ENCODE measurements at places on chromosomes 11 and 22.

- H3K4me3 ChIP-seq = peak overlapping the region; percentile 64
- no peak for DNase-seq
- H3K27me3 ChIP-seq = peaks cover 67% of the 10 kb centered on the region
- H3K27ac ChIP-seq = no peak overlapping the region
Measured at GRCh38 chr11:115502636-115503082, 1.6 kb downstream of the CADM1 start.

DNA sequence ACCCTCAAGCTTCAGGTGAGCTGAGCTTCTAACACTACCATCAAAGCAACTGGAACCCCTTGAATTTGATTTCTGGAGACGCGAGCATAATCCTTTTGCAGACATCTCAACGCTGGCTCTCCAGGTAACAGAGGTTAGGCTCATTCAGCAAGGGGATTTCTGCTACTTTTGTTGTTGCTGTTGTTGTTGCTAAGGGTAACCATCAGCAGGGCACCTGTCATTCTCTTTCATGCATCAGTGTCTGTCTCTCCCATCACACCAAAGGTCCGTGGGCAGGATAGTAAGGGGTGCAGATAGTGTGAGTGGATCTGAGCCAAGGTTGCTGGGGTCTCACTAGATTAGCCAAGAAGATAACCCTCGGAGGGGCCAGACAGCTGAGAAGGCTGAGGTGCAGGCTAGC, 90.3 kb downstream of the TP53I11 start:
- H3K27me3 ChIP-seq = no peaks in the 10 kb centered on the region
- H3K4me1 ChIP-seq = peaks cover 24% of the 10 kb centered on the region
- DNase-seq = no peak
- H3K36me3 ChIP-seq = no peaks in the 10 kb centered on the region
- H3K27ac ChIP-seq = no peak overlapping the region
- no peak overlapping the region for H3K4me3 ChIP-seq

DNA sequence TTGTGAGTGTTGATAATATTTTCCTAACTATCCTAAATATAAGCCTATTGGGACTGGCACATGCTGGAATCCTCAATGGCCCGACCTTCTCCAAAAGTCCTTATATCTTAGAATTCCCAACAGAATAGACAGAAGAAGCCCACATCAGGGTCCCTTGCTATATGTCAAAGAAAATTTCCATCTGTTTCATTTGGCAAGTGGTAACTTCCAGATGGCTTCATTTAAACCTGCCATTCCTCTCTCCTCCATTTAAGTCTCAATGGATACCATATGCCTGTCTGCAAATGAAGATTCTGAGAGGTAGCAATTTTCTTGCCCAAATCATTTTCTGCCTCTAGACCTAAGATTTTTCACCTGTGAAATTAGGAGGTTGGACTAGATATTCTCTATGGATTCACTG, 73.1 kb upstream of the KCNA4 start:
- no peak overlapping the region for H3K27ac ChIP-seq
- no peaks in the 10 kb centered on the region for H3K36me3 ChIP-seq
- H3K4me3 ChIP-seq = no peak overlapping the region
- no peak for DNase-seq
- no peaks in the 10 kb centered on the region for H3K4me1 ChIP-seq

GRCh38 chr11:6481924-6482275, 599 bp downstream of the TIMM10B start:
- peaks cover 12% of the 10 kb centered on the region for H3K4me1 ChIP-seq
- H3K4me3 ChIP-seq = peak overlapping the region; percentile 95
- no peak for DNase-seq
- H3K27me3 ChIP-seq = no peaks in the 10 kb centered on the region

GRCh38 chr11:32659672-32660071, 76.0 kb downstream of the EIF3M start:
- H3K4me1 ChIP-seq = peaks cover 32% of the 10 kb centered on the region
- peak overlapping the region; percentile 97 for H3K27ac ChIP-seq
- H3K36me3 ChIP-seq = no peaks in the 10 kb centered on the region
- DNase-seq = peak; percentile 15
- H3K4me3 ChIP-seq = peak overlapping the region; percentile 49

DNA sequence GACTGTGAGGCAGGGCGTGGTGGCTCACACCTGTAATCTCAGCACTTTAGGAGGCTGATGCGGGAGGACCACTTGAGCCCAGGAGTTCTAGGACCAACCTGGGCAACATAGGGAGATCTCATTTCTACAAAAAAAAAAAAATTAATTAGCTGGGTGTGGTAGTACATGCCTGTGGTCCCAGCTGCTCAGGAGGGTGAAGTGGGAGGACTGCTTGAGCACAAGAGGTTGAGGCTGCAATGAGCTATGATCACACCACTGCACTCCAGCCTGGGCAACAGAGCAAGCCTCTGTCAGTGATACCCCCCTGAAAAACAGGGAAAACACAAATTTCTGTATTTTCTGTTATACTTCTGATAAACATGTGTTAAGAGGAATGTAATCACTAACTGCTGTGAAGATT, 57.8 kb upstream of the ARHGAP32 start:
- H3K36me3 ChIP-seq = no peaks in the 10 kb centered on the region
- DNase-seq = no peak
- peaks cover 45% of the 10 kb centered on the region for H3K4me1 ChIP-seq
- no peaks in the 10 kb centered on the region for H3K27me3 ChIP-seq
- peak overlapping the region; percentile 41 for H3K27ac ChIP-seq
- no peak overlapping the region for H3K4me3 ChIP-seq

- no peak for DNase-seq
- no peaks in the 10 kb centered on the region for H3K27me3 ChIP-seq
- peaks cover 19% of the 10 kb centered on the region for H3K4me1 ChIP-seq
- H3K27ac ChIP-seq = no peak overlapping the region
- H3K36me3 ChIP-seq = peaks cover 3% of the 10 kb centered on the region
- H3K4me3 ChIP-seq = no peak overlapping the region
Measured at GRCh38 chr11:35802672-35803071, 140.1 kb downstream of the TRIM44 start.

- H3K36me3 ChIP-seq = no peaks in the 10 kb centered on the region
- H3K4me1 ChIP-seq = no peaks in the 10 kb centered on the region
- no peak overlapping the region for H3K4me3 ChIP-seq
- no peaks in the 10 kb centered on the region for H3K27me3 ChIP-seq
- no peak for DNase-seq
Measured at GRCh38 chr22:36743011-36743410, 32.9 kb downstream of the IFT27 start.

- H3K27me3 ChIP-seq = no peaks in the 10 kb centered on the region
- H3K27ac ChIP-seq = no peak overlapping the region
- H3K36me3 ChIP-seq = peaks cover 23% of the 10 kb centered on the region
- no peak overlapping the region for H3K4me3 ChIP-seq
- peaks cover 43% of the 10 kb centered on the region for H3K4me1 ChIP-seq
- no peak for DNase-seq
Measured at GRCh38 chr11:12120031-12121008, 9.9 kb downstream of the MICAL2 start.

- H3K4me1 ChIP-seq = peaks cover 18% of the 10 kb centered on the region
- peak; percentile 84 for DNase-seq
- H3K4me3 ChIP-seq = no peak overlapping the region
- H3K36me3 ChIP-seq = no peaks in the 10 kb centered on the region
- H3K27ac ChIP-seq = no peak overlapping the region
Measured at GRCh38 chr22:32558681-32559355, 84.2 kb downstream of the FBXO7 start.

- no peak overlapping the region for H3K4me3 ChIP-seq
- DNase-seq = no peak
- H3K27me3 ChIP-seq = no peaks in the 10 kb centered on the region
- H3K4me1 ChIP-seq = peaks cover 16% of the 10 kb centered on the region
- H3K27ac ChIP-seq = peak overlapping the region; percentile 43
- H3K36me3 ChIP-seq = no peaks in the 10 kb centered on the region
Measured at GRCh38 chr11:1225386-1226225, 2.7 kb downstream of the MUC5B start.

DNA sequence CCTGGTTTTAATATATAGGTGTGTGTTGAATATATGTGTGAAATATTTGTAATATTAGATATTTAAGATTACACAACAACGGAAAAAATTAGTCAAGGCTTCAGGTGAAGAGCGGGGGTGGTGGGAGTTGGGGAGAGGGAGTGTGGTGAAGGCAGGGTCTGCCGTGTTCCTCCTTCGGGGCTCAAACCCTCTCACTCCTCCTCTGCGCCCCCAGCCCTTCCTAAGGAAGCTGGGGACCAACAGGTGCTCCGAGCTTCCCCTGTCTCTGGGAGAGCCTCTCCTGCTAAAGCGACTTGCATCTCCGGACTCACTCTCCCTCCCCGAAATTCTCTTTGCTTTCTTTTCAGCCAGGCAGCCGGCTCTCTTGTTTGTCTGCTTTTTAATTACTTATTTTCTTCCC, 960 bp upstream of the CADM1 start:
- peak overlapping the region; percentile 64 for H3K4me3 ChIP-seq
- no peak for DNase-seq
- H3K27me3 ChIP-seq = peaks cover 67% of the 10 kb centered on the region
- no peak overlapping the region for H3K27ac ChIP-seq

DNA sequence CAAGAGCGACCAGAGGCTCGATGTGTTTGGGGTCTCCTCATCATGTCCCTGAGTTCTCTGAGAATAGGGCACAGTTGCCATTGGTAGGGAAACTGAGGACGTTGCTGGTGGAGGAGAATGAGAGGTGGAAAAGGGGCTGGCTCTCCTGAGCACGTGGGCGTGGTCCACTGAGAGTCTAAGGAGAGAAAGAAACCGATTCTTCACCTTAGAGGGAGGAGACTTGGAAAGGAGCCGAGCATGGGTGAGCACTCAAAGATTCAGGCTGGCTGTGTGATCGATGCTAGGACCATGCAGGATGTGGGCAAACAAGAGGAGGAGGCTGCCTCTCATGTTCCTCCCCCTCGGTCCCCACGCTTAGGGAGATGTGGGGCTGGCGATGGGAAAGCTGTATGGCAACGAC, 19.8 kb upstream of the TLCD5 start:
- H3K27ac ChIP-seq = peak overlapping the region; percentile 81
- no peak overlapping the region for H3K4me3 ChIP-seq
- H3K4me1 ChIP-seq = peaks cover 59% of the 10 kb centered on the region
- DNase-seq = peak; percentile 43
- no peaks in the 10 kb centered on the region for H3K36me3 ChIP-seq

- 0 out of 2 replicates have a peak, but pooled peaks cover 9% of the 10 kb centered on the region for H3K27me3 ChIP-seq
- no peak overlapping the region for H3K4me3 ChIP-seq
- H3K4me1 ChIP-seq = peaks cover 18% of the 10 kb centered on the region
- DNase-seq = peak; percentile 21
- no peaks in the 10 kb centered on the region for H3K36me3 ChIP-seq
- no peak overlapping the region for H3K27ac ChIP-seq
Measured at GRCh38 chr22:44738347-44738715, 14.0 kb upstream of the ARHGAP8 start.

DNA sequence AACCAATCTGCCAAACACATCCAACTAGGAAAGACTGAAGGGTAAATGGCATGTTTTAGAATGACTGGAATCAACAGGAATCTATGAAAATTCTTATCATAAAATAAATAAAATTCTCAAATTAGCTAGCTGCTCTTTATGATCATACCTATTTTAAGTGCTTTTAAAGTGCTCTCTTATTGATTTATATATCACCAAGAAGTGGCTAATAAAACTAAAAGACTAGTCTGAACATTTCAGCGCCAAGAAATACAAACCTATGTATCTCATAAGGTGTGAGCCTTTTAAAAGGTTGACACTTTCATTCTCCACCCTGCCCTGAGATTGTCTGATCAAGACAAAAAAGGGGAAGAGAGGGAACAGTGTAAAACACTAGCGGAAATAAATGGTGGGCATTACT, 136.8 kb upstream of the ARHGAP42 start:
- no peak overlapping the region for H3K27ac ChIP-seq
- no peaks in the 10 kb centered on the region for H3K36me3 ChIP-seq
- H3K4me1 ChIP-seq = peaks cover 8% of the 10 kb centered on the region
- H3K27me3 ChIP-seq = peaks cover 13% of the 10 kb centered on the region

DNA sequence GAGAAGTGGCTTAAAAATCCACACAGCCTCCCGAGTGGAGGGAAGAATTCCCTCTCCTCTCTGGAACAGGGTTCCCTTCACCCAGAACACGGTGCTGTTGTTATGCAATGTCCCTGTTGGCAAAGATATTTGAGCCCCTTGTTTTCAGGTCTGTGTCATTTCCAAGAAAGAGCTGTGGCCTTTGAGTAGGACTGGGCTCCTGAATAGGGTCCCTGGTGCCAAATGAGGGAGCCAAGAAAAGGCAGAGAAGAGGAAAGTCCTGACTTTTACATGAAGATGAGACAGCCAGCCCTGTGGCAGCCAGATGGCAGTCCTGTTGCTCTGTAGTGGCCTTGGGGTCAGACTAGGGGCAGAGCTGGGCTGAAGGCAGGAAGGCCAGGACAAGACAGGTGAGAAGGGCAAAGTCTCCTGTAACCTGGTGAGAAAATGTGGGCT, 51.2 kb upstream of the ELF5 start:
- peaks cover 13% of the 10 kb centered on the region for H3K4me1 ChIP-seq
- no peaks in the 10 kb centered on the region for H3K27me3 ChIP-seq

GRCh38 chr22:37079668-37080171, 28.2 kb downstream of the KCTD17 start:
- DNase-seq = no peak
- H3K27ac ChIP-seq = no peak overlapping the region
- 0 out of 2 replicates have a peak, but pooled peaks cover 7% of the 10 kb centered on the region for H3K27me3 ChIP-seq
- no peaks in the 10 kb centered on the region for H3K4me1 ChIP-seq
- no peak overlapping the region for H3K4me3 ChIP-seq
- H3K36me3 ChIP-seq = no peaks in the 10 kb centered on the region

DNA sequence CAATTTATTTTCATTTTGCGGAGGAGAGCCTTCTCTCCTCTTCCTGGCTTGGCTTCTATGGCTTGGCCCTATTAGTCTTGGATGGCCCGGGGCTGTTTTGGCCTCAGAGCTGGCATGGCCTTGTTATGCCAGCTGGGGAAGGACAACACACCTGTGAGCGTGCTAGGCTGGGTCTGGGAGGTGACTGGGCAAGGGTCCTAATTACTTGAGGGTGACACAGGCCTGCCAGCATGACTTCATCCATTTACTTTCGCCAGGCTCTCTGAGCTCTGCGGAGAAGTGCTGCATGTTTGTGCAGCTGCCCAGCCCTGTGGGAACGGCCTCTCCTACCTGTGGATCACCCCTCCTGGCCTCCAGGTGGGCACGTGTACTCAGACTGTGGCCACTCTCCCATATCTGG, 153.6 kb downstream of the SNX19 start:
- no peak overlapping the region for H3K4me3 ChIP-seq
- no peaks in the 10 kb centered on the region for H3K27me3 ChIP-seq
- peaks cover 8% of the 10 kb centered on the region for H3K4me1 ChIP-seq
- no peaks in the 10 kb centered on the region for H3K36me3 ChIP-seq
- peak; percentile 50 for DNase-seq

GRCh38 chr11:67639438-67639859, at the start of gene TBX10:
TSS of gene TBX10 (minus strand) at chr11:67639763. CDS start at chr11:67639472, 291 bp downstream.
- H3K27me3 ChIP-seq = no peaks in the 10 kb centered on the region
- no peaks in the 10 kb centered on the region for H3K4me1 ChIP-seq
- H3K4me3 ChIP-seq = no peak within 1 kb of the TSS
- H3K36me3 ChIP-seq = no peaks in the 10 kb centered on the region

- DNase-seq = no peak
- no peak overlapping the region for H3K27ac ChIP-seq
- H3K27me3 ChIP-seq = peaks cover 13% of the 10 kb centered on the region
- H3K4me1 ChIP-seq = no peaks in the 10 kb centered on the region
- no peaks in the 10 kb centered on the region for H3K36me3 ChIP-seq
Measured at GRCh38 chr11:116353589-116353988, 419.2 kb downstream of the BUD13 start.

DNA sequence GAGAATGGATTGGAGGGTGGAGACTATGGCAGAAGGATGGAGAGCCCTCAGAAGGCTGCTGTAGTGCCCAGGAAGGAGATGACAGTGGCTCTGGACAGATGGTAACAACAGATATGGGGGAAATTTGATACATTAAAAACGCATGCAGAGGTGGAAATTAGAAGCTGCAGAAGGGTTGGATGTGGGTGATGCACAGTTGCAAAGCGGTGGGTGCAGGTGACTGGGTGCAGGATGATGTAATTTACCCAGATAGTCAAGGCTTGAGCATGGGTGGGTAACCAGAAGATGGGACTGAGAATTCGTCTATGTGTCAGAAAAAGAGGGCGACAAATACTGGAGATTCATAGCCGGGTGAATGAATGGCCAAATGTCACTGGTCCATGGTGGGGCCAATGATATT, 570.3 kb downstream of the MN1 start:
- no peak for DNase-seq
- no peak overlapping the region for H3K27ac ChIP-seq
- H3K4me3 ChIP-seq = no peak overlapping the region

All from PC-3 (cell line).